RPMI7951 (cell line): ENCODE measurements at places on chromosomes 6 and 20. TPM values are rescaled to one million over a fixed set of nuclear protein-coding genes. Genes with fewer than 3 reads are reported as not detected.

DNA sequence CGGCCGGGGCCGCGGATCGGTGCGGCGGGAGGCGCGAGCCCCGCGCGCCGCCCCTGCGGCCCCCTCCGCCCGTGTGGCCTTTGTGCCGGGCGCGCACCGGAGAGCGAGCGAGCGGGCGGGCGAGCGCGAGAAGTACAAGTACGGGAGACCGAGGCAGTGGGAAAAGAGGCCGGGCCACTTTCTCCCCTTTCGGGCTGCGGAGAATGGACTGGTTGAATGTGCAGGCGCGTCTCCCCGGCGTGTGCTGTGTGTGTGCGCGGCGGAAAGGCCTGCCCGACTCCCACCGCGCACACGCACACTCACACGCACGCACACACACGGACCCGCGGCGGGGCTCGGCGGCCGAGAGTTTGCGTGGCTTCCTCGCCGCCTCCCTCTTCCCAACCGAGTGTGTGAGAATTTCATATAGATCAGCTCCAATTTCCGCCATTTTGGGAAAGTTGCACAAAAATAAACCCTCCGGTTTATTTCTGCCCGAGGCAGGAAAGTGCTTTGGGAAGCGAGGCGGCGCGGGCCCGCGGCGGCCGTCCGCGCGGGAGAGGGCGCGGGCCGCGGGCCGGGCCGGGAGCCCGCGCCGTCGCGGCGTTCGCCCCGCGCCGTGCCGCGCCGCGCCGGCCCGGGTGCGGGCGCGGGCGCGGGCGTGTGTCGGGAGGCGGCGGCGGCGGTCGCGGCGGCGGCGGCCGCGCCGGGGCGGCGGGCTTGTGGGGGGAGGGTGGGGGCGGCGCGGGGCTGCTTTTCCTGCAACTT lies 1.1 kb downstream of the L3MBTL3 start:
- DNase-seq, result peak; percentile 58

GRCh38 chr6:144714021-144714712 lies 429.0 kb downstream of the UTRN start:
- no peak for DNase-seq

DNA sequence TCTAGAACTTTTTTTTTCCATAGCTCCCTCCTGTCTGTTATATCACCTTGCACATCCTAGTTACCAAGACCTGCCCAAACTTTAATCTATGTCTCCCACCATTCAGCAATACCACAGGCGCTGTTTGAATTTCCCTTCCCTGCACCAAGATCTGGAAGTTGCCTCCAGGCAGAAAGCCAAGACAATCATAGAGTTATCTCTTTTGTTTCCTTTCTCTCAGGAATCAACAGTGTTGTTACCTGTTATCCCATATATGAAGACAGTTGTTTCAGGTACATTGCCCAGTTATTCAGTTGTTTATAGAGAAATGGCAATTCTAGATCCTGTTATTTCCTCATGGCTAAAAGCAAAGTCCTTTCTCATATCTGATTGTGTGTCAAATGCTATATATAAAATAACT lies 63.2 kb downstream of the PDSS2 start:
- DNase-seq, result no peak

GRCh38 chr20:51382111-51382985 lies 160.2 kb downstream of the NFATC2 start:
- no peak for DNase-seq

- DNase-seq, result no peak
These were observed 61.7 kb upstream of the SUPT3H start for GRCh38 chr6:45439459-45439858.

Gene CPNE5
- total RNA-seq, result not detected in 2 replicates

Gene TRAPPC3L
- not detected in 2 replicates for total RNA-seq

Gene CLIC5
- 0.10 TPM in 1 of 2 replicates, not detected in the other for total RNA-seq
